ENCODE measurements at places on chromosomes 11 and 22. TPM values are rescaled to one million over a fixed set of nuclear protein-coding genes. Genes with fewer than 3 reads are reported as not detected.
A peak's percentile ranks its signal among the peaks of the same experiment; 100 is the strongest.

DNA sequence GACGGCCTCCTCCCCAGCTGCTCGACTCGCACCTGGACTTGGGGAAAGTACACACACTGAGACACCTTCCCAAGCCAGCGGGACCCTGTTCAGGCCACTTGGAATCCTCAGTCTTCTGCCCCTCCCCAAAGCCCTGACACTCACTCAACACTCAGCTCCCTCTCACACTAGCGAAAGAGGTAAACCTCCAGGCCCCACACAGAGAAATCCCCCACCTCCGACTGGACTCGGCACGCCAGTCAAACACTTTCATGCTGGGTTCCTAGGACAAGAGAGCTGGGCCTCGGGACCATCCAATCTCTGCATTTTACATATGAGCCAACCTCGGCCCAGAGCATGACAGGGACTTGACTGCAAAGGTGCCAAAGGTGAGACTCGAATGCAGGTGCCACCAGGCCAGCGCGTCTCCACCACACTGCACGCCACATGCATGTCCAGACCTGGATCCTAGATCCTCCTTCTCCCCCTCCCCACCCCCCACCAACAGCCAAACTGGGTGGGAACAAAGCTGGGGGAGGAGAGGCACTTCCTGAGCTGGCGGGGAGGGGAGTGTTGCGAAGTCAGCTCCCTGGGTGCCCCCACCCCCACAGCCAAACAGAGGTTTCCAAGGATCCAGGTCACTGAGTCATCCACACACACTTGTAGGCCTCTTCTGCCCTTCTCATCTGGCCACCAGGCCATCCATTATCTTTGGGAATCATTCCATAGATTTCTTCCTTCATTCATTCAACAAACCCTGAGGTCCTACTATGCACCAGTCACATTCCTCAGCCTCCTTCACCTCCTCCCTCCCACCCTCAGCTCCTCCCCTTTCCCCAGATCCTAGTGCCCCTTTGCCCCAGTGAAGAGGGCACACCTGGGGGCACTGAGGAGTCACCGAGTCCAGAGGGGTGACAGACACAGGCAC, 10.7 kb upstream of the CD5 start:
- ATAC-seq = peak; percentile 8

GRCh38 chr22:40955571-40955970, 4.4 kb downstream of the RBX1 start:
- no peak for ATAC-seq

DNA sequence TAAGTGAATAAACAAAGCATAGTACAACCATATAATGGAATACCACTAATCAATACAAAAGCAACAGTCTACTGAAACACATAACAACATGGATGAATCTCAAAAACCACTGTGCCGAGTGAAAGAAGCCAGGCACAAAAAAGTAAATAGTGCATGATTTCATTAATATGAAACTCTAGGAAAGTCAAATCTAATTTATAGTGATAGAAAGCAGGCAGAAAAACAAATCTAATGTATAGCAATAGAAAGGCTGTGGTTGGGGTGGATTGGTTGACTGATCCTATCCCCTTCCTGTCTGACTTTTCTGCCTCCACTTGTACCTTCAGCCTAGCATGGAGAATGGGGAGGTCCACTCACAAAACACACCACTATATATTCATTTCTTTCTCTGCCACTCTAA, 115.4 kb downstream of the SERGEF start:
- ATAC-seq = no peak

- ATAC-seq = no peak
Observed at GRCh38 chr11:98829971-98830370, 190.8 kb upstream of the CNTN5 start.

- ATAC-seq = no peak
Observed at GRCh38 chr22:29334696-29335344, 19.3 kb upstream of the RASL10A start.

DNA sequence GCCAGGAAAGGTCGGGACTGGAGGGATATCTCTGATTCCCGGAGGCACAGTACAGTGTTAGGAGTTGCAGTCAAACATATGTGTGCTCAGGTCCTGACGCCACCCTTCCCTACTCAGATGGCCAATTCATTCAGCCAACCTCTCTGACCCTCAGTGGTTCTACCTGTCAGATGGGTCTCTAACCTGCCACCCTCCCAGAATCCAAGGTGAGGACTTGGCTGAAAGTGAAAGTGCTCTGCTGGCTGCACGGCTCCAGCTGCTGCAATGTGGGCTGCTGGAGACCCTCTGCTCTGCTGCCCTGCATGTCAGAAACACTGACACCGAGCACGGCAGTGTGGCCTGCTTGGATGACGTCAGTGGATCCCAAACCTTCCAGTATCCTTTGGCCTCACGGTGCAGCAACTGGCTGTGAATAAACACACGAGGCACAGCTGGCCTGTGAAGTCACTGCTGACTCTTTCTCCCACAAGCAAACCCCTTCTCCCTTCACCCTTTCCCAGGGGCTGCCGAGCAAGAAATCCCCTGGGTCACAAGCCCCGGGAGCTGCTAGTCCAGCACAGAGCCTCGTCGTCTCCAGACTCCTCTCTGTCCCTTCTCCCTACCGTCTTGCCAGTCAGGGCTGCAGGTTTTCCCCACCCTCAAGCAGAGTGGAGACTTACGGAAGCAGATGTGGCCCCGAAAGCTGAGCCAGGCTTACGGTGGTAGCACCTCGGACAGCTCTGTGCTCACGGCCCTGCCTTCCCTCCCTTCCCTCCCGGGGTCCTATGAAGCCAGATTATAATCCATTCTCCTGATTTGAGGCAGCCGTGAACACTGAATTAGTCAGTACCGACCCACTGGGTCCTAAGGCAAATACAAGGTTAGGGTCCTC, 24.3 kb downstream of the KIAA0930 start:
- no peak for ATAC-seq

DNA sequence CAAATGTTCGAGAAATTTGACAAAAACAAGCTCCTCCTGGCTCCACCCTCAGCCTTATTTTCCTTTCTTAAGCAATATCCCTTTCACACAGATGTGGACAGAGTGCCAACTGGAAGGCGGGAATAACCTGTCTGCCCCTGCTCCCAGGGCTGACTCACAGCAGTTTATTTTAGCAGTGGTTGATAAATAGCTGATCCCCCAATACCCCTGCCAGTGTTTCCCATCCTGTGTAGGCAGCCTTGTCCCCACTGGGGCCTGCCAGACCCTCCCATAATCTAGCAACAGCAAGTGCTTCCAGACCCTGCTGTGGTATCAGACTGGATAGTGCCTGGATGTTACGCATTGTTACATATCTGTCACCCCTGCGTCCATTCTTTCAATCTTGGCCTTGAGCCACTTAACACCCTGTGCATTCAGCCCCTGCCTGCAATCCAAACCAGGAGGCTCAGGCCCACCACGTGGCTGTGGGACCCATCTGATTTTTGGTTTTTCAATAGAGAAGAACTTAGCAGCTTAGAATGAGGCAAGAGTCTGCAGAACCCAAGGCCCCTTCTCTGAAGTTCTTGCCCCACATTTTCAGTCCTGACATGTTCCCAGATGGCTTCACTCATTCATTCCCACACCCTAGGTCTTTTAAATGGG, 53.7 kb downstream of the PARVA start:
- peak; percentile 94 for ATAC-seq

DNA sequence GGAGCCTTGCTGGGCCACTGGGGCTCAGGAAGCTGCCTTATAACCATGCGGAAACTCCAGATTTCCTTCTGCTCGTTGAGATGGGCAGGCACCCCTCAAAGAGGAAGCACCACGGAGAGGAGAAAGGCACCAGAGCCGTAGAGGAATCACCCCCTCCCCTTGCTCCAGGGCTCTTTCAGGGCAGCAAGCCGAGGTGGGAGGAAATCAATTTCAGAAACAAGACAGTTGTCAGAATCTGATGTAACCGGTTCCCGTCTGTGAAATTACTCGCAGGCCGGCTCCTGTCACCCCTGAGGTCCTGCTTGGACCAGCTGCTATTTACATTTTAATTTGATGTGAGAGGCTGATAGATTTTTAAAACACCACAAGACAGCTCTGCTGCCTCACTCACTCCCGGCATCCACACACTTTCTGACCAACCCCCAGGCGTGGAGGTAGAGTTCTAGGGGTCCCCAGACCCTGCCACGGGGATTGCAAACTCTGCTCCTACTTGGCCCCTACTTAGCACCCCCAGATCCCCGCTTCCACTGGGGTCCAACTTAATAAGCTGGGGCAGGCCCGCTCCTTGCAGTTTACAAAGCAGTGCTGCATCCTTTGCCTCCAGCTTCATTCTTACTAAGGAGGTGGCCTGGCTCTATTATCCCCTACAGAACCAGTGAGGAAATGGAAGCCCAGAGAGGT, 162.5 kb downstream of the CEP164 start:
- ATAC-seq = no peak

DNA sequence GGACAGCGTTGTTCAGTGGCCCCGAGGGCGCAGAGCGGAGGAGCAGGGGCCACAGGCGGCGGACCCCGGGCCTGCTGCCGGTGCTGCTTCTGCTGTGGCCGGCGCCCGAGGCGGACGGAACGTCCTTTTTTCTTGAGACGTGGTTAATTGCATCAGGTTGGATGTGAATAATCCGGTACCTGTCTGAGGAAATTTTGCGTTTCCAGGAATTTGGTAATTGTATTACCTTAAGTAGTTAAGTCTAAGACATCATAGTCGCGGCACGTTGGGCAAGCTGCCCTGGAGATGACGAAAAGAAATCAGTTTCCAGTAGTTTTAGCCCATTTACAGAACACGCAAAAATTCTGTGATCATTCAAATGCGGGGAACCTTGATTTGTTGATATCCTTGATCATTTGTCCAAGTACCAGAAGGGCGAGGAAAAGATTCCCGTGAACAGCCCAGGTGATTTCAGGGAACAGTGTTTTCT, 789 bp downstream of the SPECC1L start:
- ATAC-seq = no peak

DNA sequence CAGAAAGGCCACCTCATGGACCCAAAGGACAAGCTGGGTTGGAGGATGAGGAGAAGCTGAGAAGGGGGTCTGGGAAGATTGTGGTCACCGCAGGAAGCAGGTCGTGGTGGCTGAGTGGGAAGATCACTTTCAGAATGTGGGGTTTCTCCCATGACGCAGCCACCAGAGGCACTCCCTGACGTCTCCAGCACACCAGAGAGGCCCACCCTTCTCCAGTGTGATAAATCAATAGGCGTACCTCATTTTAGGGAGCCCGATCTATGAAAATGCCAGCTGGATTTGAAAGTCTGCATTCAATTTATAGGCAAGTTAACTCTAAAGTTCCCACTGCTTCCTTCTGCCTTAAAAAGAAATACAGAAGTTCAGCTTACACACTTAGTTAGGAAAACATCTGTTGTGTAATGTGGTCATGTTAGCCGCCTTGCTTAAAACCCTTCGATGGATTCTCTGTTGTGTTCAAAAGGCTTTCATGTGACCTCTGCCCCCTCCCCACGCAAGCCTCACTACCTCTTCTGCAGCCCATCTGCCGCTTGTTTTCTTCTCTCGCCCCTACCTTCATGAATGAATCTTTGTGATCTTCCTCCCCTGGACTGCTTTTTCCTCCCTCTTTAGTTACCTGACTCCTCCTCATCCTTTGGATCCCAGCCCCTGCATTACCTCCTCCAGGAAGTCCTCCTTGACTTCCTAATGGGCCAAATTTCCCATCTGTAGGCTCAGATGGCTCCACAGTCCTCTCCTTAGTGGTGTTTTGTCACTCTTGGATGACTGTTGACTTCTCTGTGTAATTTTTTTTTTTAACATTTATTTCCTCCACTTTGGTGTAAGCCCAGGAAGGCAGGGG, 10.7 kb downstream of the TSPAN18 start:
- ATAC-seq = no peak

The TIMP3 gene
- total RNA-seq = 20.1 TPM

The VWA5A gene
- total RNA-seq = 9.6 TPM

The DUSP18 gene
- 10.4 TPM for total RNA-seq

All from esophagus mucosa (tissue), 1 donor.